ENCODE measurements at places on chromosomes 5 and 9.
A peak's percentile ranks its signal among the peaks of the same experiment; 100 is the strongest.

DNA sequence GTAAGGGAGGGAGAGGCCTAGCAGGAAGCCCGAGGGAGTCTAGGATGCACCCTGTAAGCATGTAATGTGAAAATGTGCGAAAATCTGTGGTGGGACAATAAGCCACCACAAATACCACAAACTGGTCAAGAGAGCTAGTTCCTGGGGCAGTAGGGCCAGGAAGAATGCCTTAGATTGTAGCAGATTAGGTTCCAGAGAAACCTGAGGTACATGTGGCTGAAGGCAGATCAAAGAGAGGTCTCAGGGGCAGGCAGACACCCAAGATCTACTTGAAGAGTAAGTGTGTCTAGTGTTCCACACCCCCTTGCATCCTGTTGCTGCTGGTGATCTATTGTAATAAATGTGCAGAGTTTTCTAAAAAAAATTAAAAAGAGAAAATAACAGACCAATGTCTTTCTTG is 1677.3 kb upstream of the CDH6 start:
- no peak for DNase-seq

- no peak for DNase-seq
These were observed 9.1 kb upstream of the DAB2 start for GRCh38 chr5:39433848-39434247.

- DNase-seq = no peak
These were observed at the start of gene C7 for GRCh38 chr5:40909264-40909663. TSS of gene C7 (plus strand) at chr5:40909497. CDS start at chr5:40909611, 114 bp downstream.

GRCh38 chr9:8924562-8924961 is 1125.0 kb upstream of the DMAC1 start:
- no peak for DNase-seq

GRCh38 chr5:127311781-127312525 is 21.4 kb downstream of the MEGF10 start:
- DNase-seq = no peak

DNA sequence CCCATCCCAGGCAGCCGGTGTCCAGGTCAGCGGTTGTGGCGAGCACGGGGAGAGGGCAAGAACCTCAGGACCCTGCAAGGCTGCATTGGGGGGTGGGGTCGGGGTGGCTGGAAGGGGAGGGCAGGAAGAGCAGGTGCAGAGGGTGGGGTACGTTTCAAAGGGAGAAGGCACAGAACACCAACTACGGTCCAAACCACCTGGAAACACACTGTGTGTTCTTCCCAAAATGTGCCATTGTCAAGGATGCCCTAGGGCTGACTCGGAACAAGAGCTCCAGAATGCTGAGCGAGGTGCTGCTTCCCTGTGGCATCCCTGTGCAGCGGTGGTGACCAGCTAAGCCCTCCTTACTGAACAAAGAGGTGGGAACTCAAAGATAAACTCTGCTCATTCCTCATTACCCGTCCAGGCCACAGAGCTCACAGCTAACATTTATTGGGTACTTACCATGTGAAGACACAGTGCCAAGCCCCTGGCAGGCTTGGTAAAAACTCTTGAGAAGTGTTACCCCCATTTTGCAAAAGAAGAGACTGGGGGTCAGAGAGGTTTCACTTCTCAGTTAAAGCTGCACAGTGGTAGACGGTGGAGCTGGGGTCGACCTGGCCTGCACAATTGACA is 153.8 kb downstream of the COL23A1 start:
- no peak for DNase-seq

GRCh38 chr5:66072031-66072430 is 72.1 kb upstream of the SREK1 start:
- DNase-seq = peak; percentile 54

DNA sequence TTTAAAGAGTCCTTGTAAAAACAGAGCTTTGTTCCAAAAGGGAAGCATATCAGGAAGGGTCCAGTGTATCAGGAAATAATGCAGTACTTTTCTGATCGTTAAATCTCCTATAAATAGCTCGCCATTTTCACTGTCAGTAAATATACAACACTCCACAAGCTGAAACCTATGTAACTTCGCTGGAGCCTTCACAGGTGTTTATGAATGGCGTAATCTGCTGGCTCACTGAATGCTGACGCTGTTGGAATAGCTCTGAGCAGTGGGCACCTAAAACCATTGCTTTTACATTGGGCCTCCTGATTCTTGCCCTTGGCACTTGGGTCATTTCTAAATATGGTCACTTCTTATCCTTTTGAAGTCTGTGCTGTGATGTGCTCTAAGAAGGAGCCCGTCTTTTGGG is 4.3 kb downstream of the SHC3 start:
- DNase-seq = no peak

- no peak for DNase-seq
These were observed 153.6 kb upstream of the MOCS2 start for GRCh38 chr5:53263151-53263550.

GRCh38 chr9:10331157-10331556 is 281.6 kb downstream of the PTPRD start:
- DNase-seq = no peak
